ENCODE measurements at places on chromosomes 3 and 15. TPM values are rescaled to one million over a fixed set of nuclear protein-coding genes. Genes with fewer than 3 reads are reported as not detected.
A peak's percentile ranks its signal among the peaks of the same experiment; 100 is the strongest.

The RETNLB gene
- total RNA-seq = not detected

The CNTN3 gene
- 1.8 TPM for total RNA-seq

The ZNF80 gene
- not detected for total RNA-seq

The TMEM207 gene
- total RNA-seq = not detected

The GPR62 gene
- total RNA-seq = 0.09 TPM

The MORC1 gene
- total RNA-seq = not detected

The GPR176 gene
- 0.16 TPM for total RNA-seq

The MIX23 gene
- total RNA-seq = 14.7 TPM

GRCh38 chr15:98966091-98966787, 41.4 kb downstream of the PGPEP1L start:
- DNase-seq = no peak

DNA sequence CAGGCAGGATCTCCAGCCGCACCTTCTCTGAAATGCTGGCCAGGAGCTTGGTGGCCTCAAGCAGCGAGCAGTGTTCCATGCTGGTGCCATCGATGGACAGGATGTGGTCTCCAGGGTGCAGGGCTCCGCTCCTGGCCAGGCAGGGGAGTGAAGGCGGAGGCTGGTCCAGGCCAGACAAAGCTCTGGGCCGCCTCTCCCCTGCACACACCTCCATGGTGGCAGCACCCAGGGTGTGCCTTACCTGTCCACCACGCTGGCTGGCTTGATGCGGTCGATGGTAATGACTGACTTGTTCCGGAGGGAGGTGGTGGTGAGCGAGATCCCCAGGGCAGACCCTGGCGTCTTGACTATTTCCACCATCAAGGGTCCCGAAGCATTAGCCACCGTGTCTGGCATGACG, 20.0 kb downstream of the GRIP2 start:
- DNase-seq = peak; percentile 44

- DNase-seq = peak; percentile 86
Measured at GRCh38 chr3:100875239-100875638, 118.0 kb downstream of the ABI3BP start.

GRCh38 chr3:54863366-54863765, 64.5 kb downstream of the LRTM1 start:
- no peak for DNase-seq

DNA sequence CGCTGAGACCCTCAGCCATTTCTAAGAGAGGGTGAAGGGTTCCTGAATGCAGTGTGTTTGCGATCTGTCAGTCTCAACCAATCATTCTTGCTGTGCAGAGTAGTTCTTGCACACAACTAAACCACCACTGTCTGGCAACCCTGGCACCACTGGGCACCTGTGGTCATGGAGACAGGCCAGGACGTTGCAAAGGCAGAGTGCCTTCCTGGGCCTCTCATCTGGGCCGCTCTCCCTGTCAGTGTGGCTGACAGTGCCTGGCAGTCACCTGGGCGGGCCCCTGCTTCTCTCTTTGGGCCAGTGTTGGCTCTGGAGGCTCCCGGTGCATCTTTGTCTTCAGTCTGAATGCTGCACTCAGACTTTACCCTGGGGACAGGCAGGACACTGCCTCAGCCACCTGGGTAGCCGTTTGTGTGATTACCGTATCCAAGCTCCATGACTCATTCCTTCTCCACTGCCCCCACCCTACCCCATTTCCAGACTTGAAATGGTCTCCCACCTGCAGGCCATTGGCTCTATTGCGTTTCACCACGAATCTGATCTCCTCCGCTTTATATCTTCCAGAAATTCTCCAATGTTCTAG, 104.6 kb upstream of the KLF13 start:
- peak; percentile 47 for DNase-seq

DNA sequence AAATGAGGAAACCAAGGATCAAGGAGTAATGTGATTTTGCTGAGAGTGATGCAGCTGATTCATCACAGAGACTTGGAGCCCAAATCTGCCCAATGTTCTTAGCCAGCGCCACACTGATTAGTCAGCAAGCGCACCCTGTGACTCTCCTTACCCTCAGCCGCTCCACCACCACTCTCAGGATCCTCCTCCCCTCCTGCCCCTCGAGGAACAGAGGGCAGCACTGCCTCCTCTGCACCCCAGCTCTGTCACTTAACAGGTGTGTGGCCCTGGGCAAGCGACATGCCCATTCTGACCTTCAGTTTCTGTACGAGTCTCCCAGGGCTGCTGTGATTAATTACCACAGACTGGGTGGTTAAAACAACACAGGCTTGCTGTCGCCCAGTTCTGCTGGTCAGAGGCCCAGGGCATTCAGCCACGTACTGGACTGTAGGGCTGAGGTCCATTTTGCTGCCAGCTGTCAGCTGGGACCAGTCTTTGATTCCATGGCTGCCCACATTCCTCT, 36.1 kb upstream of the HRH1 start:
- no peak for DNase-seq

- DNase-seq = no peak
Measured at GRCh38 chr15:40618023-40618422, 24.0 kb downstream of the KNL1 start.

DNA sequence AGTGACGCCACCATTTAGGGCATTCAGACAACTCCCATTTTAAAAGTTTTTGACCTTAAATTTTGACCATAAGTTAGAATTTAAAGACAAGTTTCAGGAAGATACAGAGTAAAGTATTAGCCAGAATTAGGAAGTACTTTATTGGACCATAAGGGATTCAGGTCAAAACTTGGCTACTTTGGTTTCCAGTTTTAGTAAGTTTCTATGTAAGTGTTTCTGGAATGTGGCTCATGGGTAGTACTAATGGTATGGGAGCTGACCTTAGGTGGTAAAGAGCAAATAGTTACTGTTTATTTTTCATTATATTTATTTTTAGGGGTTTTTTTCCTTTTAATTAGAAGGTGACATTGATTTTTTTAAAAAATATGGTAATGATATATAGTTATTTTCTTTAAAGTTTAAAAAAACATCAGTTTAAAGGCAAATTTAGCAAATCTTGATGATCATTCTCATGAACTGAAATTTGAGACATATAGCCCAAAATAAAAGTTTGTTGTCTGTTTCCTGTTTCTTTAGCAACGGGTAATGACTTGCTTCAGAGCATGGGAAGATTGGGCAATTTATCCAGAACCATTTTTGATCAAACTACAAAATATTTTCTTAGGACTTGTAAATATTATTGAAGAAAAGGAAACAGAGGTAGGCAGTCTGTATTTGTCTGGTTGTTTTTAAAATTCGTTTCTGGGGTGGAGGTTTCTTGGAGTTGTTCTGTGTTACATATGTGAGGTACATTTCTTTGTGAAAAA, 34.3 kb downstream of the U2SURP start:
- DNase-seq = no peak

DNA sequence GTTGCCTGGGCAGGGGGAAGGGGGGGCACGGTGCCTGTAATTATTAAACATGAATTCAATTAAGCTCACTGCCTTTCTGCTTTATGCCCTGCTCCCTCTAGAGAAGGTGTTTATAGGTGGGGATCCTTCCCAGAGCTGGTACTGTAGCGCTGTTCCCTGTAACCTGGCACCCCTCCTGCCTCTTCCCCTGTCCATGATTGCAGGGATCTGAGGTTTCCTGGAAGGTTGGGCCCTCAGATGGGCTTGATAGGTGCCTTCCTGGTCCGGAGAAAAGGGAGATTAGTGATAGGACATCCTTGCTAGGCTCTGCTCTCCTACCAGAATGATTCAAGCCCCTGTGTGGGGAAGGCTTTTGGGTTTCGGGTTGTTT, 2.1 kb upstream of the FAM131A start:
- no peak for DNase-seq

- no peak for DNase-seq
Measured at GRCh38 chr15:69138963-69139362, 21.5 kb upstream of the GLCE start.

DNA sequence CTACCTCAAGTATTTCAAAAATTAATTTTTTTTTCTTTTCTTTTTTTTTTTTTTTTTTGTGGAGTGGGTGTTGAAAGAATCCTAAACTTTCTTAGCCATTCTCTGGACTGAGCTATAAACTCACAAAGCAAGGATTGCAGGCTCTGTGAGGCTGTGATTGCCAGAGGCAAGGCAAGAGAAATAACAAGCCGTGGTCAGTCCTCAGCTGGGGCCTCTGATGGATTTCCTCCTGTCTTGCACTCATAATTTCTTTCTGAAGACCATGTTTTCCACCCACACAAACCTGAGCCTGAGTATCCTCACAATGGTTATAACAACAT, 1.3 kb downstream of the CX3CR1 start:
- no peak for DNase-seq

DNA sequence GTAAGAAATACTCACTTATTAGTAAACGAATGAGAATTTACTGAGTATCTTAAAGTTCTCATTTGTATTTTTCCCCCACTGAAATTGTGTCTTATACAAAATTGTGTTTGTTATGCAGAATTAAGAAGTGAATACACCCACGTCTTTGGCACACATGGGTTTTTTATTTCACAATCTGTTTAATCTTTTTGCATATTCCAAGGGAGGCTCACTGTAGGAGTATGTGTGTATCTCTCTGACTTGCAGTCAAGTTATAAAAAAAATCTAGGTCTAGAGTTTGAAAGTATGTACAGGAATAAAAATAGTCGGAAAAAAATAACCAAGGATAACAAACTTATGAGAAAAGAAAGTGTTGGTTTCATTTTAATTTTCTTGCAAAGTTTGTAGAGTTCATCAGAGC, 255.2 kb downstream of the PDCD6IP start:
- no peak for DNase-seq

DNA sequence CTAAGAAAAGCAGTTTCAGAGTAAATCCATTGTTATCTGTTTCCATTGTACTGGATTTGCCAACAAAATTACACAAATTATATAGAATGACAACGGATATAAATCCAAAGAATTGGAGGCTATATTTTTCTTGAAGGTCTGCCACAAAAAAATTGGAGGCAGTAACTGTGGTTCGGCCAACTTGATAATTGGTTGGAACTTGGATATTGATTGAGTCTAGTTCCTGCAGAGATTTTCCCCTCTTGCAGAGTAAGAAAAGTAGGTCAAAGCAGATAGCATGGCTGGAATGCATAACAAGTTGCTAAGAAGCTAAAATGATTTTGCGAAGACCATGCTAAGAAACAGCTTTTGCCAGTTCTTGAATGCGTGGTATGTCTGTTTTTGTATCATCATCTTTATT, 269.6 kb upstream of the CFAP20DC start:
- DNase-seq = no peak

DNA sequence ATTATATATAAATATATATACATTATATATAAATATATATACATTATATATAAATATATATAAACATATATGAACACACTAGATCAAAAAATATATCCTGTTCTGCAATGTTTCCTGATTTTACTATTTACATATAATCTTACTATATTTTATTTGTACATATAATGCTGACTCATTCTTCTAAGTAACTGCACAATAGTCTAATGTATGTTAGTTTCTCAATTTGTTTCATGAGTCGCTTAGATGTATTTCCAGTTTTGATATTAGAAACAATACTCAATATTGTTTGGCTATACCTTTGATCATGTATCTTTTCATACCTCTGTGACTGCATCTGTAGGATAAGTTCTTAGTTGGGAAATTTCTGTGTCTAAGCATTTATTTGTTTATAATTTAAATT, 669.9 kb upstream of the CCDC54 start:
- no peak for DNase-seq

GRCh38 chr3:42368861-42369260, 41.5 kb downstream of the LYZL4 start:
- DNase-seq = no peak

- DNase-seq = no peak
Measured at GRCh38 chr15:27330326-27330725, 359.3 kb downstream of the GABRG3 start.

GRCh38 chr3:110521019-110521418, 550.6 kb upstream of the NECTIN3 start:
- no peak for DNase-seq

GRCh38 chr3:158830391-158830790, 28.5 kb downstream of the MFSD1 start:
- no peak for DNase-seq

DNA sequence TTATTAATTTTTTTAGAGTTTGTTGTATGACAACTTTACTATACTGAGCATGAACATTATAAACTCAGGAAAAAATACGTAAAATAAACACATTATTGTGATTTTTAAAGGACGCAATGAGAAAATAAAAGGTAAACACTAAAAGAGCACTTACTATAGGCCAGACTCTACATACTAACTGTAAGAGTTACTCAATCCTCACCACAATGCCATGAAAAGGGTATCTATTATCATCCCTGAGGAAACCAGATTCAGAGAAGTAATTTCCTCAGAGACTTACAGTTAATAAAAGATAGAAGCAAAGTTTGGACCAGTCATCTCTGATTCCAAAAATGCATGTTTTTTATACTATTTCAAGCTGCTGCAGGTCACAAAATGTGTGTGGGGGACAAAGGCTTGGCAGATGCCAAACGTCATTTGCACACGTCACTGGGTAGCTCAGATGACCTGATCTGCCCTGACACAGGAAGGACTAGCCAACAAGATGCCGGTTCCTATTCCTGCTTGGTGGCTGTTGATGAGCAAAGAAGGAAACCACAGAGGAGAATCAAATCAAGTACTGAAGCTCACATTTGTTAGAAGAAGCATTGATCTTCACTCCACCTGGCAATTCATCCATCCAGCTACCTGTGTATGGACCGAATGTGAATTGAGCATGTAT, 42.3 kb downstream of the KLHL6 start:
- no peak for DNase-seq

DNA sequence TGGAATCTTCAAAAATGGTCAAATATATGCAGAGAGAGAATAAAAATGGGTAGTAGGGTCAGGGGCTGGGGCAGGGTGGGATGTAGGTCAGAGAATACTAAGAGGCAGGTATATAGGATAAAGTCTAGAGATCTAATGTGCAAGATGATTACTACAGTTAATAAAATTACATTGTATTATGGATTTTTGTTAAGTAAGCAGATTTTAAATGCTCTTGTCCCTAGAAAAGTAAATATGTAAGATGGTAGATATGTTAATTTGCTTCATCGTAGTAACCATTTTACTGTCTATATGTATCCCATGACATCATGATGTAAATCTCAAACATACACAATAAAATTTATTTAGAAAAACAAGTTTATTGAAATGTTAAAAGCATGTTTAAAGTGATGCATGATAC, 1051.4 kb downstream of the AGBL1 start:
- DNase-seq = no peak

GRCh38 chr15:75578173-75578947, 755 bp downstream of the PTPN9 start:
- peak; percentile 8 for DNase-seq

Data from pancreas (tissue), 10 donors.